ENCODE measurements at places on chromosomes 3 and 15.
A peak's percentile ranks its signal among the peaks of the same experiment; 100 is the strongest.

- DNase-seq: no peak
- H3K27me3 ChIP-seq: no peaks in the 10 kb centered on the region
- no peaks in the 10 kb centered on the region for H3K36me3 ChIP-seq
- H3K4me3 ChIP-seq: no peak overlapping the region
- H3K4me1 ChIP-seq: no peaks in the 10 kb centered on the region
These were observed 393.1 kb downstream of the PLOD2 start for GRCh38 chr3:145767909-145768308.

DNA sequence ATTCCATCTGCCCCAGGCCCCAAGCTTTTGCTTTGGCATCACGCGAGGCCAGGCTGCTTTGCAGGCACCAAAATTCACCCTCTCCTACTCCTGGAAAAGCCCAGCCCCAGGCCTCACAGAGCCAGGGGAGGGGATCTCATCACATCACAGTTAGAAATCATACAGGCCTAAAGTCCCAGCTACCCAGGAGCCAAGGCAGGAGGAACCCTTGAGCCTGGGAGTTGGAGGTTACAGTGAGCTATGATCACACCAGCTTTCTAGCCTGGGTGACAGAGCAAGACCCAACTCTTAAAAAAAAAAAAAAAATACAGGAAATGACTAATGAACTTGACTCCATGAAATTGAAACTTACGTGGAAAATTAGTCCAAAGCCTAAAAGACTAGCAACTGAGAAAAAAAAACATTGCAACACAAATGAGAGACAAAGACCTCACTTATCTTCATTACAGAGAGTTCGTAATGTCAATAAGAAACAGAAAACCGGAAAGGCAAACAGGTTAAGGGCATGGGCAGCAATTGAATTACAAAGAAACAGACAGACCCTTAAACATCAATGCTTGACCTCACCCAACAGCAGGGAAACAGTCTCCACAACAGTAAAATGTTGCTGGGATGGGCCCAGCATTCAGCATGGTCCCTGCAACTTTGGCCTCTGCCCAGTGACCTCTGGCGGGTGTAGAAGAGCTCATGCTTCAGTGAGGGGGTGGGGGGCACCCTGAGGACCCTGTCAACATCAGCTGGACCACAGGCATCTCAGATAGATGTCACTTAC, 151.5 kb downstream of the LRRK1 start:
- peak overlapping the region; percentile 74 for H3K27ac ChIP-seq
- peaks cover 15% of the 10 kb centered on the region for H3K27me3 ChIP-seq
- H3K4me3 ChIP-seq: no peak overlapping the region
- H3K4me1 ChIP-seq: peaks cover 13% of the 10 kb centered on the region
- DNase-seq: no peak

DNA sequence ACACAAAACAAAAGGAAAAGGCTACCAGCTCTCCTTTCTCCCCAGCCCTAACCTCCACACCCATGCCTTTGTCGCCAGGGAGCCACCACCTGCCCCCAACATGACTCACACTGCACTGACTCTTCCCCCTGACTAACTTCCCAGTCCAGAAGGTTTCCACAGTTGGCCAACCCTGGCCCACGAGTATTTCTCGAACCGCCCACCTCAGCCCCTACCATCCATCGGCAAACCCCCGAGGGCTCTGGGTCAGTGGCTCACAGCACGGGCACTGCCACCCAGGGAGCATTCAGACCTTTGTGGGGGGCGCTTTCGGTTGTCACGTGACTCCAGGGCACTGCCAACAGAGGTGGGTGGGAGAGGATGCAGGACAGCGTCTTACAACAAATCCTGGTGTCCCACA, 152.3 kb downstream of the LRRC28 start:
- no peak overlapping the region for H3K27ac ChIP-seq
- peaks cover 26% of the 10 kb centered on the region for H3K4me1 ChIP-seq
- peaks cover 24% of the 10 kb centered on the region for H3K27me3 ChIP-seq
- no peaks in the 10 kb centered on the region for H3K36me3 ChIP-seq
- no peak overlapping the region for H3K4me3 ChIP-seq

GRCh38 chr15:88645171-88646087, 6.6 kb downstream of the ISG20 start:
- H3K36me3 ChIP-seq: peaks cover 56% of the 10 kb centered on the region
- DNase-seq: peak; percentile 11
- no peaks in the 10 kb centered on the region for H3K27me3 ChIP-seq
- H3K27ac ChIP-seq: no peak overlapping the region

DNA sequence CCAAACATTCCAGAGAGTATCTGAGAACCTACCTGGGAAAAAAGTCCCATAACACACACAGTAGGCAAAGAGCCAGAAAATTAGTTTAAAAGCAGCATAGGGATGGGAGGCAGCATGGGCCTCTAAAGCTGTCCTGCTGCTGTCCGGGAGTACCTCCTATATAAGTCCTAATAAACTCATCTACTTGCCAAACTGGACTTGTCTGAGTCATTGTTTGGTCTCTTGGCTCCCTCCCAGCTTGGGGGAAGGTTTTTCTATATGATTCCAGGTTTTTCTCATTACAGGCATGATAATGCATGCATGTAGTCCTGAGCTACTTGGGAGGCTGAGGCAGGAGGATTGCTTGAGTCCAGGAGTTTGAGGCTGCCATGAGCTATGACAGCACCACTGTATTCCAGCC, 17.5 kb upstream of the HACD2 start:
- H3K36me3 ChIP-seq: peaks cover 5% of the 10 kb centered on the region
- no peaks in the 10 kb centered on the region for H3K4me1 ChIP-seq
